Panc1 (cell line): ENCODE measurements at places on chromosomes 12 and 14. TPM values are rescaled to one million over a fixed set of nuclear protein-coding genes. Genes with fewer than 3 reads are reported as not detected.

DNA sequence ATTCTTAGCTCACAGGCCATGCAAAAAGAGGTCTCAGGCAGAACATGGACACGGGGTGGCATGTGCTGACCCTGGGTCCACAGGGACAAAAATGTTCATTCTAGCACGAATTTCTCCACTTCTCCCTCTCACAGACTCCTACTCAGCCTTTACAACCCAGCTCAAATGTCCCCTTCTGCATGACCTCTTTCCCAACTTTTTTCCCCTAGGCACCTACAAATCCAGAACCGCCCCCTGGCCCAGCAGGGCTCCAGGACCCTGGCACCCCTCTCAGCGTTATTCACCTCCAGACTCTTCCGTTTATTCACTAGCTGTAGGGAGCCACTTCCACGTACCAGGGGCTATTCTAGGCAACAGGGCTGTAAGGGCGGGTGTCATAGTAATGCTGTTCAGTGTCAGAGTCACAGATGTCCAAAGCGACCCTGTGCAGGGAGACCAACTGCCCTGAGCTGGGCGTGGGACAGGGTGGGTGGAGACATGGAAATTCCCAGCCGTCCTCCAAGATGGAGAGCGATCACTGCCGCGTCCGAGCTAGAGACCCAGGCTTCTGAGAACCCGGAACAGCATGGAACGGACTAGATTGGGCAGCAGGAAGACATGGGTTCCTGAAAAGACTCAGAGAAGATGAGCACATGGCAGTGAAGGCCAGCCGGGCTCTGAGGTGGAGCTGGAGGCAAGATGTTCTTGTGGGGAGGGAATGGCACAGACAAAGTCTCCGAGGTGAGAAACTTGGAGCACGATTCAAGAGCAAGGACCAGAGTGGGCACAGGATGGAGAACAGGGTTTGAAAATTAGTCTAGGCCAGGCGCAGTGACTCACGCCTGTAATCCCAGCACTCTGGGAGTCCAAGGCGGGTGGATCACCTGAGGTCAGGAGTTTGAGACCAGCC is 274.9 kb upstream of the RTL1 start:
- DNase-seq: no peak

GRCh38 chr12:95672166-95672565 is 118.4 kb downstream of the NTN4 start:
- DNase-seq: no peak

GRCh38 chr12:94495445-94496115 is 35.9 kb upstream of the CEP83 start:
- DNase-seq: no peak

GRCh38 chr12:89098441-89099112 is 253.7 kb downstream of the DUSP6 start:
- no peak for DNase-seq

GRCh38 chr14:39488600-39488999 is 56.4 kb upstream of the FBXO33 start:
- DNase-seq: no peak

DNA sequence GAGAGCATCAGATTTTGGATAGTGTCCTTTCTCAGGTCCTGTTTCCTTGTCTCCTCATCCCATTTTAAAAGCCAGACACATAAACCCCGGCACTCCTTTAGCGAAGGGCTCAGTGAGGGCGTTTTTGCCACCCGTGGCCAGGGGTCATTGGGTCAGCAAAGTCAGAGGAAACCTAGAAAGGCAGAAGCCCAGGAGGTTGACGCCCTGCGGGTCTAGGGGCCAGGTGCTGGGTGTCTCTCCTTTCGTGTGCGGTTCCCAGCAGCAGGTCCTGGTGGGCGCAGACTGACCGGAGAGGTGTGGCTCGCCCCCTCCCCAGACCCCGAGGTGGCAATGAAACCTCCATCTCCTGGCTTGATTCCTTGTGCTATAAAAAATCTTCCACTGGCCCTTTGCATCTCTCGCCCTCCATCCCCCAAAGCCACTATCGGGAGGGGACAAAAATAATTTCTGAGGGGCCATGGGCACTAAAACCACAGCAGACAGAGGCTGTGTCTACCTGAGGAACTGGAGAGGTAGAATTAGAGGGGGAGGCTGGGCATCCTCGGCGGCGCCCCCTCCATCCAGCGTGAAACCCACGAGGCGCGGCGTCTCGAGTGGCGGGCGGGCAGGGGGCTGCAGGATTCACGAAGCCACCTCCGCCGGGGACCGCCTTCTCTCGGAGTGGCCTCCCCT is 858 bp upstream of the FRMD6 start:
- DNase-seq: no peak

DNA sequence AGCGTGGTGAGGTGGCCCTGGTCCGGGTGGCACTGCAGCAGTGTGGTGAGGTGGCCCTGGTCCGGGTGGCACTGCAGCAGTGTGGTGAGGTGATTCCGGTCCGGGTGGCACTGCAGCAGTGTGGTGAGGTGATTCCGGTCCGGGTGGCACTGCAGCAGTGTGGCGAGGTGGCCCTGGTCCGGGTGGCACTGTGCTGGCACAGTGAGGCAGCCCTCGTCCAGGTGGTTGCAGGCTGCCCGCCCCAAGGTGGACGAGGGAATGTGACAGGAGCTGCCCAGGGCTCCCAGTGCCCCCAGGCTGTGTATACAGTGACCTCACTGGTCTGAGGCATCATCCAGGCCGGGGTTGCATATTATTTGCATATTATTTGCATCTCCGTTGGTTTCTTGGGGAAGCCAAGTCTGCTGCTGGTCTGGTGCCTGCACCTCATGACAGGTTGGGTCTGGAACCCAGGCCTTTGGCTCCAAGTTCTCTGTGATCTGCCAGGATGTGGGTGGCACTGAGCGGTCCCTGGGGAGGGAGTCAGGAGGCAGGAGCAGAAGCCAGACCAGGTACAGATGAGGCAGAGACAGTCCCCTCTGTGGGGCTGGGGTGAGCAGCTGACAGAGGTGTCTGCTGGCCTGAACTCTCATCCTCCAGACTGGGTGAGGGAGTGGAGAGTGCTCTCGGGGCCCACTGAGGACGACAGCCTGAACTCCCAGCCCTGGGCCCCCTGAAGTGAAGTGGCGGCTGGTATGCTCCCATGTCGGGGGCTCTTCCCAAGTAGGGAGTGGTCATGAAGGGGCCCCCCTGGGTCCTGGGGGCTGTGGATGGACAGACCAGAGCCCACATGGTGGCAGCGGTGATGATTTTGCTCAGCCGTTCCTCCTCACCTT is 79.3 kb downstream of the KIF26A start:
- no peak for DNase-seq

- DNase-seq: no peak
Measured at GRCh38 chr12:38152816-38153736, 163.5 kb upstream of the ALG10B start.

DNA sequence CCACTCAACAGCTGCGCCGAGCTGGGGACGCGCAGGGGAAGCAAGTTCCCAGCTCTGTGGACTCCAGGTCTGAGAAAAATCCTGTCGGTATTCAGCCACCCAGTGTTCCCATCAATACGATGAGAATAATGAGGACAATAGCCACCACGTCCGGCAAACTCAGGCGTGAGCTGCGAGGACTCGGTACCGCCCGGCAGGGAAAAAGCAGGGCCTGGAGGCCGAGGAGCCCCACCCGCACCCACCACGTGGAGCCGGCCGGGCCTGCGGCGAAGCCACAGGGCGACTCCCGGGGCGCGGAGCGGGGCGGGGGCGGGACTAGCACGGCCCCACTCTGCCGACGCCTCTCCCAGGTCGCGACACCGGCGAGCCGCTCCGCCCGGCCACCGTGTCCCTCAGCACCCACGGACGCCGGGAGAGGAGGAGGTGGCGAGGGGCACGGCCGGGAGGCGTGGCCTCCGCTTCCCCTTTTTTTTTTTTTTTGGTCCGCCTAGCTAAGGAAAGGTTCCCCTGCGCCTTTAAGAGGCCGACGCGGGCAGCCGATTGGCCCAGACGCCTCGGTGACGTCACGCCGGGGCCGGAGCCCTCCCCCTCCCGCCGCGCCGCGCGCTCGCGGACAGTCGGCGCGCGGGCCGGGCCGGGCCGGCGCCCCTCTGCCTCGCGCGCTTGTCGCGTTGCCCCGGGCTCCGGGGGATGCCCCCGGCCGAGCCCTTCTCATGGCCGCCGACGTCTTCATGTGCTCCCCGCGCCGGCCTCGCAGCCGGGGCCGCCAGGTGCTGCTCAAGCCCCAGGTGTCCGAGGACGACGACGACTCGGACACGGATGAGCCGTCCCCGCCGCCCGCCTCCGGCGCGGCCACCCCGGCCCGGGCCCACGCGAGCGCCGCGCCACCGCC is at the start of gene MLXIP:
MLXIP (plus strand) TSS at position 616 of the 892 bp plus-strand sequence; CDS start at position 714, 98 bp downstream.
- DNase-seq: no peak

DNA sequence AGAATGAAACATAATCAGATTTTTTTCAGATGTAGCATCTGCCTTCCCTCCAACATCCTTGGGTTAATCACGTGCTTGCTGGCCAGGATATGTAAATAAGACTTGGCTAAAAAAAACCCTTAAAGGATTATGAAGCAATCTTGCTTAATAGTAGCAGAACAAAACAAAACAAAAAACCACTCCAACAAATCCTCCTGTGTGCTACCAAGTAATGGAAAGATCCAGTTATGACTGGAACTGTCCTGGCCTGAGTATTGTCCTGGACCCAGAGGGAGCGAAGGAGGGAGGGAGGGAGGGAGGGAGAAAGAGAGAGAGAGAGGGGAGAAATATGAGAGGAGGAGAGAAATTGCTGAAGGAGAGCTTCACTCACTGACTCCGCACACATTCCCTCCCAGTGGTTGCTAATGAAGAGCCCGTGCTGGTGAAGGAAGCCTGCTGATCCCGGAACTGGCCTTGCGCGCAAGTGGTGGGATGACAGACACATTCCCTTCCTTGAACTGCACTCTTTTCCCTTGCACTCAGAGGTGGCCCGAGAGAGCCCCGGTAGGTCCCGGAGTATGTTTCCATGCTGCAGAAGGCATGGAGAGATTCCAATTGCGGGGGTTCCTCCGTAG is 57.2 kb downstream of the HMGA2 start:
- DNase-seq: no peak

GRCh38 chr14:77069551-77069950 is 28.5 kb upstream of the CIPC start:
- DNase-seq: no peak

GRCh38 chr14:76910371-76910890 is 84.2 kb downstream of the LRRC74A start:
- DNase-seq: no peak

DNA sequence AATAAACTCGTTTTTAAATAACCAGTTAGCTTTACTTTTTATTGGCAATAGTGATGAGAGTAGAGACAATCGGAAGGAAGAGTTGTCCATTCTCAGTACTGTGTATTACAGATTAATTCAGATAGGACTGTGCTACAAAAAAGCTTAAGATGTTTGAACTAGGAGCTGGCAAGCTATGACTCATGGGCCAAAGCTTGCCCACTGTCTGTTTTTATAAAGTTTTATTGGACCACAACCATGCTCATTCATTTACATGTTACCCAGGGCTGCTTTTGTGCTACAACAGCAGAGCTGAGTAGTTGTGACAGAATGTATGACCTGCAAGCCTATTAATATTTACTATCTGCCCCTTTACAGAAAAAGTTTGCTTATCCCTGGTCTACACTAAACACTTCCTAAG is 19.4 kb downstream of the GNS start:
- DNase-seq: no peak

DNA sequence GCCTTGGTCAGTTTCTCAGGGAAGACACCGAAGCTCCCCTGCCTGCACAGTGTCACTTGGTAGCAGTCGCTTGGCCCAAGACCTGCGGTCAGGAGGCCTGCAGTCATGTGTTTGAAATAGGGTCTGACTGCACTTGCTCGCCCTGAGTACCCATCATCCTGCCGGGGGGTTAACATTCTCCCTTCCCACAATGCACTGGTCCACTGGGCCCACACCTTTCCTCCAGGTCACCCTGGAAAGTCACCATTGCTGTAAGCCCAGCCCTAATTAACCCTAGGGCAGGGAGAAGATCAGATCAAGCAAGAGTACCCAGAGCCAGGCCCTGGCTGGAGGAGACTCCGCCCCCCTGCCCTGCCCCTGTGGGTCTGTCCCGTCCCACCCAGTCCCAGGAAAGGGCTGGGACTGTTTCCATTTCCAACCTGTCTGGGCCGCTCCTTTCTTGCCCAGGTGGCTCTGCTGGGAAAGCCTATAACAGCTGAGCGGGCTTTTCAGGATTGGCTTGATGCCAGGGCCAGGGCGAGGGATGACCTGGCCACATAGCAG is 87.1 kb downstream of the ZFP36L1 start:
- no peak for DNase-seq

- no peak for DNase-seq
Measured at GRCh38 chr12:94616203-94616729, 34.1 kb downstream of the TMCC3 start.

DNA sequence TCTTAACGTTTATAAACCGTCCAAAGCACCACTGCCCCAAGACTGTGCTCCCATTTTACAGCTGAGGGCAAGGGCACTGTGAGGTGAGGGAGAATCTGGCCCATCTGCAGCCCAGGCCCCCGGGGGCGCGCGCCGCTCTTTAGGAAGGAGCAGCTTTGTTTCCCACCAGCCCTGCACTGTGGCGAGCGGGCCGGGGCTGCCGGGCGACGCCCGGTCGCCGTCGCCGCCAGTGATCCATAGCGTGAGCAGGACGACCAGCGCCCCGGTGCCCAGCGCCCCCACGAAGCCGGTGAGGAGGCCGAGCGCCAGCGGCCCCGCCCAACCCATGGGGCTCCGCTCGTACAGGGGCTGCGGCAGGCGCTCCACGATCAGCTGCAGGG is 34.6 kb downstream of the FIGNL2 start:
- no peak for DNase-seq

GRCh38 chr12:123150744-123151456 is at the start of gene PITPNM2:
PITPNM2 (minus strand) TSS chr12:123151090; CDS start chr12:123034590, 116,500 bp downstream.
- DNase-seq: no peak

- DNase-seq: no peak
Measured at GRCh38 chr12:5066251-5066650, 22.6 kb downstream of the KCNA5 start.

DNA sequence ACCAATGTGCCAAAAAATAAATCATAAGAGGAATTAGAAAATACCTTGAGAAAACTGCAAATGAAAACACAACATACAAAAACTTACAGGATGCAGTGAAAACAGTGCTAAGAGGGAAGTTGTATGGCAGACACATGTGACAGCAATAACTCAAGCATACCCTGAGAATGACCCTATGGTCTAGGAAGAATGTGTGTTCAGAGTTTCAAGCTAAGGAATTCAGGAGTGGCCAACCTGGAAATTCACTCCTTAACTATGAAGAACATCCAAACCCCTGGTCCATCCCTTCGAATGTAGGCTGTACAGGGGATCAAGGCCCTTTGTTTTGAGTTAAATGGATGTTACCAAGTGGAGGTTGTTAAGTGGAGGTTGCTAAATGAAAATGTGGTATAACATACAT is 16.7 kb upstream of the TTC9 start:
- DNase-seq: no peak

GRCh38 chr12:40874868-40875267 is 182.6 kb downstream of the CNTN1 start:
- DNase-seq: no peak

Gene TMPRSS12
- total RNA-seq: not detected

Gene NUAK1
- 50.3 TPM for total RNA-seq

Gene KRT83
- 0.28 TPM for total RNA-seq

Gene PTGER2
- total RNA-seq: 0.41 TPM

Gene KLHDC1
- total RNA-seq: 1.3 TPM

Gene SDR9C7
- not detected for total RNA-seq

Gene RNASE3
- not detected for total RNA-seq

Gene FOXG1
- not detected for total RNA-seq

Gene TGM1
- 2.3 TPM for total RNA-seq

Gene MUCL1
- not detected for total RNA-seq

Gene TAS2R7
- not detected for total RNA-seq
